ENCODE measurements at places on chromosomes 5 and 9.

DNA sequence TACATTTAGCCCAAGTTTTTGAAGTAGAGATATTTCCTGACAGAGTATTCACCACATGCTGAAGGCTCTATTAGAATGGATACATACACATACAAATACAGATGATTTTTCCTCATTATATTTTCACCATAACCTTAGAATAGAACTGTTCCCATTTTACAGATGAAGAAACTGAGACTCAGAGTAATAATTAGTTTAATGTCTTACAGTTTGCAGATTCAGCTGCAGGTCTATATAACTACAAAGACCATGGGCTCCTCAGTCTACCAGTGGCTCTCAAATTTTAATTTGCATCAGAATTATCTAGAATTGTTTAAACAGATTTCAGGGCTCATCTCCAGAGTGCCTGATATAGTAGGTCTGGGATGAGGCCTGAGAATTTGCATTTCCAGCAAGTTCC lies 64.4 kb downstream of the GRAMD2B start:
- DNase-seq = no peak

GRCh38 chr5:132102101-132102701 lies 28.6 kb downstream of the CSF2 start:
- DNase-seq = no peak

DNA sequence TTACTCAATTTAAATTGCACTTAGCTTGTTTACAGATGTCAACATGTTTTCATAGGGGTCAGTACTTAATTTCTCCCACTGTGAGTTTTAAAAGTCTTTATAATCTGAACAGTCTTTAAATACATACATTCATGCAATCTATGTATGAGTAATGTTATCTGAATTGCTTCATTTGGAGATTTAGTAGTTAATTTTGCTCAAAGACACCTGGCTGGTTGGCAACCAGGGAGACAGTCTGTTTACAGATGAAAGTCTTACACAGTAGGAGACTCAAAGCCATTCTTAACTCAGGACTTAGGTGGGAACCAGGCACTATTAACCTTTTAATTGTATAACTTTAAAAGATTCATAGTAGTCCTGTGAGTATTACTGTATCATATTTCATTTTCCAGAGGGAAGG lies 29.3 kb downstream of the DAB2 start:
- no peak for DNase-seq

- DNase-seq = no peak
Measured at GRCh38 chr9:110198357-110198756, 9.6 kb downstream of the C9orf152 start.

- no peak for DNase-seq
Measured at GRCh38 chr9:37218800-37219425, 98.5 kb downstream of the ZCCHC7 start.

Measured in fibroblast of skin of back (primary cell).